ENCODE measurements at places on chromosomes 16 and 17.

GRCh38 chr16:180681-181564 is 664 bp downstream of the HBQ1 start:
- no peak for DNase-seq

GRCh38 chr16:88008840-88009239 is 57.6 kb downstream of the BANP start:
- no peak for DNase-seq

- DNase-seq: no peak
Measured at GRCh38 chr16:78988361-78988969, 612.1 kb downstream of the MAF start.

DNA sequence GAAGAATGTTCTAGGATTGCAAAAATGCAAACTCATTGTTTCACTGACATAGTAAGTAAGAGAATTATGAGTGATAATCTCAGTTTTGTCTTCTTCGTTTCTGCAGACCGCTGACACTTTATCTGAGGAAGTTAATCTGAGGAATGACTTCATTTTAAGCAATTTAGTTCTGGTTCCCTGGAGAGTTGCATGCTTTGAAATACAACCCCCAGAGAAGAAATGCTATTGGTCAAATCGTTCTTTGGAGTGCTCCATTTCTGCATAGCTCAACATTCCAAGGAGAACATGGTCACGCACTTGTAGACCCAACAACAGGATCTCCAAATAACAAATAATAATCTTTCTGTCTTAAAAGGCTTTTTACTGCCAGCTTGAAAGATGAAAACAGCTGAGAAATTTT is 427.1 kb downstream of the GRIN2A start:
- DNase-seq: no peak

- no peak for DNase-seq
Measured at GRCh38 chr16:54099627-54100026, 187.0 kb downstream of the IRX3 start.

DNA sequence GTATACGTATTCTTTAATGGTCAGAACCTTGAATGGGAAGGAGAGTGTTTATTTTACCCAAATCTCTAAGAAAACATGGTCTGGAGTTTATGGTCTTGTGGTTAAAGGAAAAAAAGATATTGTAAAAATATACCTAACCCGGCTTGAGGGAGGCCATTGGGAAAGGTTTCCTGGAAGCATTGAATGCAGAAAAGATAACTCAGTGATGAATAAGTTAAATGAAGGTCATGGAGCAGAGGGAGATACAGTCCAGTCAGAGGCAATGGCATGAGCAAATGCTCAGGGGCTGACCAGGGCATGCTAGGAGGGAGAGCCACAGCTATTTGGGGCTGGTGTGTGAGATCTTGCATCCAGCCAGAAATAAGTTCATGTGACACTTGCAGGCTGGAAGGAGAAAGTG is 430.4 kb upstream of the CDH5 start:
- no peak for DNase-seq

DNA sequence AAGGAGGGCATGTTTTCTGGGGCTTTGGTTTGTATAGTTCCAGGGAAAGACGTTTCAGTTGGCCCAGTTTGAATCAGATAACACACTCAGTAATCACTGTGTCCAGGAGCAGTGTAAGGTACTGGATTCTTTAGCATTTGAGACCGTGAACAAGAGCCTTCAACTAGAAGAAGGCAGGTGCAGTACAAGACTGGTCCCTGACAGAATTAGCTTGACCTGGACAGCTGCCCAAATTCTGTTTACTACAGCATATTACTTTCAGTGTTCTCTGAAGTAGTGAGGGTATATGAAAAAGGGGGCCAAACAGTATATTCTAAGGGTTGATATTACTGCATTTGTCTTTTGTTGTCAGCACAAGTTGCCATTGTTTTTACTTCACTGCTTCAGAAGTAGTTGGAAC is 81.3 kb downstream of the COX10 start:
- no peak for DNase-seq
